Epithelial cell of proximal tubule (primary cell): ENCODE measurements at places on chromosomes 5 and 9. TPM values are rescaled to one million over a fixed set of nuclear protein-coding genes. Genes with fewer than 3 reads are reported as not detected.

The GSN gene
- 130 and 174 TPM in 2 replicates for total RNA-seq

The WDR38 gene
- not detected in 2 replicates for total RNA-seq

The NR5A1 gene
- total RNA-seq, result not detected in 2 replicates

The PNPLA7 gene
- under 0.01 and 0.06 TPM in 2 replicates for total RNA-seq

The ANKDD1B gene
- total RNA-seq, result 0.07 and 1.3 TPM in 2 replicates

The PCDHA10 gene
- under 0.01 and 0.06 TPM in 2 replicates for total RNA-seq

The PRR16 gene
- 0.23 and 0.94 TPM in 2 replicates for total RNA-seq

The PRDM9 gene
- not detected in 2 replicates for total RNA-seq

The NSG2 gene
- total RNA-seq, result not detected in 2 replicates

The ANKRD34B gene
- total RNA-seq, result 1.2 TPM in 2 replicates

The PCDHGB1 gene
- total RNA-seq, result 0.12 and 0.29 TPM in 2 replicates
